ENCODE measurements at places on chromosomes 5 and 9.

- H3K27me3 ChIP-seq: peaks cover 11% of the 10 kb centered on the region
- no peak for DNase-seq
- peaks cover 43% of the 10 kb centered on the region for H3K4me1 ChIP-seq
- no peak overlapping the region for H3K27ac ChIP-seq
- no peak overlapping the region for H3K4me3 ChIP-seq
These were observed 323.6 kb downstream of the NFIB start for GRCh38 chr9:13990331-13990730.

DNA sequence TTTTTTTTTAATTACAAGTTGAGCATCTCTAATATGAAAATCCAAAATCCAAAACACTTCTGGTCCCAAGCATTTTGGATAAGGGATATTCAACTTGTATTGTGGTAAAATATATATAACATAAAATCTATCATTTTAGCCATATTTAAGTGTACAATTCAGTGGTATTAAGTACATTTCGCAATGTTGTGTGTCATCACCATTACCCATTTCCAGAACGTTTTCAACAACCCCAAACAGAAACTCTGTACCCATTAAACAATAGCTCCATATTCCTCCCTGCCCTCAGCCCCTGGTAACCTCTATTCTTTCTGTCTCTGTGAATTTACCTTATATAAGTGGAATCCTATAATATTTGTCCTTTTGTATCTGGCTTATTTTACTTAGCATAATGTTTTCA, 24.9 kb downstream of the TICAM2 start:
- no peak overlapping the region for H3K27ac ChIP-seq
- H3K4me3 ChIP-seq: no peak overlapping the region
- H3K4me1 ChIP-seq: no peaks in the 10 kb centered on the region
- peaks cover 5% of the 10 kb centered on the region for H3K36me3 ChIP-seq

GRCh38 chr9:133741716-133742115, 3.6 kb upstream of the SARDH start:
- peaks cover 5% of the 10 kb centered on the region for H3K27me3 ChIP-seq
- H3K4me1 ChIP-seq: peaks cover 15% of the 10 kb centered on the region
- no peaks in the 10 kb centered on the region for H3K36me3 ChIP-seq
- no peak overlapping the region for H3K27ac ChIP-seq

- peaks cover 9% of the 10 kb centered on the region for H3K4me1 ChIP-seq
- peaks cover 12% of the 10 kb centered on the region for H3K36me3 ChIP-seq
These were observed 101.4 kb downstream of the COL5A1 start for GRCh38 chr9:134742822-134743535.

- H3K27ac ChIP-seq: no peak overlapping the region
- no peak overlapping the region for H3K4me3 ChIP-seq
- no peak for DNase-seq
- no peaks in the 10 kb centered on the region for H3K36me3 ChIP-seq
- no peaks in the 10 kb centered on the region for H3K4me1 ChIP-seq
These were observed 235.7 kb upstream of the PRR16 start for GRCh38 chr5:120228262-120229031.

DNA sequence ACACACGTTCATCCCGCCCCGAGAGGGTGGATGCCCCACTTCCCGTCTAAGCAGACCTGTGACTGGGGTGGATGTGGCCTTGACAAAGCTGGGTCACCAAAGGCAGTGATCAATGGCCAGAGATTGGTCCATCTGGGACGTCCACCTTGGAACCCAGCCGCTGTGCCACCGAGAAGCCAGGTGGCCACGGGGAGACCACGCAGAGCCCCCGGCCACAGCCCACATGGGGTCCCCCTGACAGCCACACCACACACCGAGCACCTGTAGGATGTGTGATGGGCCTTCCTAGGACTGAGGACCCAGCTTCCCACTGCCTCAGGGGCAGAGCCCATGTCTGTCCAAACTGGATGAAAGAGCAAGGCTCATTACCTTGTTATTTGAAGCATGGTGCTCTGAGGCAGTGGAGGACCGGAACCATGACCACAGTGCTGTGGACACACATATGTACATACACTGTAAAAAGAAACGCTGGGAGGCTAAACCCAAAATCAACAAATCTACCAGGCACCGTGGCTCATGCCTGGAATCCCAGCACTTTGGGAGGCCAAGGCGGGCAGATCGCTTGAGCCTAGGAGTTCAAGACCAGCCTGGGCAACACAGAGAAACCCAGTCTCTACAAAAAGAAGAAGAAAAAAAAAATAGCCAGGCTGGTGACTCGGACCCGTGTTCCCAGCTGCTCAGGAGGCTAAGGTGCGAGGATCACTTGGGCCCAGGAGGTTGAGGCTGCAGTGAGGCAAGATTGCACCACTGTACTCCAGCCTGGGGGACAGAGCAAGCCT, 50.1 kb downstream of the MRPL36 start:
- peaks cover 35% of the 10 kb centered on the region for H3K27me3 ChIP-seq
- no peak overlapping the region for H3K27ac ChIP-seq
- H3K4me1 ChIP-seq: peaks cover 29% of the 10 kb centered on the region
- no peaks in the 10 kb centered on the region for H3K36me3 ChIP-seq
- H3K4me3 ChIP-seq: no peak overlapping the region

DNA sequence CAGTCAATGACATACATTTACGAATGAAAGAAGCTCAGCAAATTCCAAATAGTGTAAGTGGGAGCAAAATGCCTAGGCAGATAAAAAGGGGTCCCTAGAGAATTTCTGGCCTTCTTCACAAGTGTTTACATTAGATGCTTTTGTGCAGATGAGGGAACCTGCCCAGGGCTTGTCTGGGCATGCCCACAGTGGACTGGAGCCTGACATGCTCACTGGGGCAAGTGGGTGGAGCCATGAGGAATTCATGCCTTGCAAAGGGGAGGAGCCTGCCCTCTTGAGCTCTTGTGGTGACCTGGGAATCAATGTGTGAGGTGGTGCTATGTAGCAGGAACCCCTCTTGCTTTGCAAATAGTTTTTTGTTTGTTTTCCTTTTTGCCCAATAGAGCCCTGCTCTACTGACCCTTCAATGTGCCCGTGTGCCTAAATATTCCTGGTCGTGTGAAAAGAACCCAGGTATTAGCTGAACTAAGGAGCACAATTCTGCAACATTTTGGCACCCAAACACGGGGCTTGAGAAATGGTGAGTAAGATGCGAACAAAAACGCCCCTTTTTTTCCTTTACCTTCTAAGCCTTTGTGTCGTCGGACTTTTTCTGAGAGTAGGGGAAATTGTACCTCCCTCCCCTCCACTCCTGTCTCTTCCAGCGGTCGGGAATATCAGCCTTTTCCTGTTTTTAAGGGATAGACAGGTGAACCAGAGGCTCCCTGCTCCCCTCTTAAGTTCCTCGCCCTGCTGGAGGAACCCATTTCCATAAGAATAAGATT, 433.8 kb upstream of the CDH9 start:
- peak overlapping the region; percentile 86 for H3K4me3 ChIP-seq
- DNase-seq: peak; percentile 46
- H3K36me3 ChIP-seq: peaks cover 35% of the 10 kb centered on the region
- peaks cover 6% of the 10 kb centered on the region for H3K4me1 ChIP-seq
- H3K27ac ChIP-seq: peak overlapping the region; percentile 97

- no peak overlapping the region for H3K27ac ChIP-seq
- DNase-seq: no peak
- no peak overlapping the region for H3K4me3 ChIP-seq
These were observed 9.8 kb downstream of the GCNT4 start for GRCh38 chr5:75042522-75042921.

- no peak overlapping the region for H3K27ac ChIP-seq
- DNase-seq: no peak
- H3K4me1 ChIP-seq: peaks cover 12% of the 10 kb centered on the region
- H3K27me3 ChIP-seq: peaks cover 7% of the 10 kb centered on the region
These were observed 133.4 kb downstream of the SLC12A2 start for GRCh38 chr5:128216860-128217531.

GRCh38 chr5:59487068-59487686, 406.3 kb downstream of the PDE4D start:
- H3K4me3 ChIP-seq: no peak overlapping the region
- H3K4me1 ChIP-seq: no peaks in the 10 kb centered on the region
- H3K27me3 ChIP-seq: no peaks in the 10 kb centered on the region
- no peak for DNase-seq

- no peak overlapping the region for H3K27ac ChIP-seq
- H3K36me3 ChIP-seq: no peaks in the 10 kb centered on the region
- peak; percentile 40 for DNase-seq
- H3K4me3 ChIP-seq: no peak overlapping the region
- peaks cover 49% of the 10 kb centered on the region for H3K27me3 ChIP-seq
- H3K4me1 ChIP-seq: peaks cover 27% of the 10 kb centered on the region
These were observed 10.5 kb upstream of the GALNT10 start for GRCh38 chr5:154179846-154180710.

GRCh38 chr9:81578606-81579005, 110.7 kb downstream of the TLE1 start:
- DNase-seq: no peak
- H3K36me3 ChIP-seq: peaks cover 50% of the 10 kb centered on the region
- peaks cover 23% of the 10 kb centered on the region for H3K4me1 ChIP-seq
- no peaks in the 10 kb centered on the region for H3K27me3 ChIP-seq
- no peak overlapping the region for H3K4me3 ChIP-seq
- H3K27ac ChIP-seq: no peak overlapping the region

GRCh38 chr5:146731909-146732659, 146.5 kb downstream of the PPP2R2B start:
- no peak for DNase-seq
- H3K4me3 ChIP-seq: no peak overlapping the region
- H3K4me1 ChIP-seq: peaks cover 11% of the 10 kb centered on the region
- H3K36me3 ChIP-seq: peaks cover 9% of the 10 kb centered on the region

DNA sequence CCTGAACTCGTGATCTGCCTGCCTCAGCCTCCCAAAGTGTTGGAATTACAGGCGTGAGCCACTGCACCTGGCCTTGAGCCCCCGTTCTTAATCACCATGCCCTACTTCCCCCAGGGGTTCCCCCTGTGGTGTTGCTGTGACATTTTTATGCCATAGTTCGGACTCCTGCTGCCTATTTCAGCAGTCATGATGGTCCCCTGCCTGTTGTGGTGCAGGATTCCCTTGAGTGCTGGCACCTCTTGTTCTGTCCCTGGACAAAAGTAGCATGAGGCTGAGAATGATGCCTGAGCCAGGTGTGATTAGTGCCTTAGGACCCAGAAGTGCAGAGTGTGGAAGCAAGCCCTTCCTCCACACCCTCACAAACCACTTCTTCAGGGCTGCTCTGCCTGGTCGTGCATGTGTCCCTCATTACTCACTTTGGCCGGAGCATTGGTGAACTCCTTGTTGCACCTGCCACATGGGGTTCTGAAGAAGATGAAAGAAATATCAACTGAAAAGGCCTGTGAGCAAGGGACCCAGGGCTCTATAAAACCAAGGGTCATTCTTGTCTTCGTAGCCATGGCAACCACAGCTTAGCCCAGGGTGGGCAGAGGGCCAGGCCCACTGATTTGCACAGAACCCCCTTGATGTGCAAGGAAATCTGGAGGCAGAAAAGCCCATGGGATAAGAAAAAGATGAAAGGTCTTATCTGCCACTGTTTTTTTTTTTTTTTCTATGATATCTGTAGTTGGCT, 228.0 kb downstream of the NTRK2 start:
- peaks cover 3% of the 10 kb centered on the region for H3K27me3 ChIP-seq
- H3K4me3 ChIP-seq: no peak overlapping the region
- H3K36me3 ChIP-seq: no peaks in the 10 kb centered on the region
- peaks cover 23% of the 10 kb centered on the region for H3K4me1 ChIP-seq
- no peak for DNase-seq

- no peak for DNase-seq
- no peak overlapping the region for H3K4me3 ChIP-seq
- H3K36me3 ChIP-seq: no peaks in the 10 kb centered on the region
- peaks cover 13% of the 10 kb centered on the region for H3K27me3 ChIP-seq
- H3K27ac ChIP-seq: no peak overlapping the region
- H3K4me1 ChIP-seq: peaks cover 26% of the 10 kb centered on the region
These were observed 363.2 kb downstream of the OSTF1 start for GRCh38 chr9:75451505-75451904.

DNA sequence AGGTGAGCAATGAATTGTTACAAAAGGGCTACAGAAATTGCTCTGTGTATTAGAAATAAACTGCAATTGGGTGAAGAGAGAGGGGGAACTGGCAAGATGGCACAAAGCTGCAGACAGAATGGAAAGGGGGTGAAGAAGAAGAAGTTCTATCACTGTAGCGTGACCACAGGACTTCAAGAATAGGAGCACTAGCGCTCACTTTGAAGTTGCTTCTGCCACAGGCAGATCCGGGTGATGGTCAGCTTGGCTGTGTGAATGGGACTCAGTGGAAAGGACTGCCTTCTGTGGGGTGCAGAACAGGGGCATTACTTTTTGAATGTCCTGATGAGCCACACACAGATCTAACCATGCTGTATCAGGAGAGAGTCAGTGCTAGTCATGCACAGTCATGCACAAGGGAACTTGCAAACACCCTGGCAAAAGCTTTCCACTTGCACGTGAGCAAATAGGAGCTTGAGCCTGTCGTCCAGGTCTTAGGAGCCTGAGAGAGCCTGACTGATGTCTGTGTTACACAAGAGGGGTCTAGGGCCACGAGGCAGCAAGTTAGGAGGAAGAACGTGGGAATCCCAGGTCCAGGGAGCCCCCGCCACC, 16.3 kb downstream of the IL5 start:
- H3K27me3 ChIP-seq: peaks cover 53% of the 10 kb centered on the region
- H3K36me3 ChIP-seq: no peaks in the 10 kb centered on the region
- peaks cover 5% of the 10 kb centered on the region for H3K4me1 ChIP-seq
- H3K4me3 ChIP-seq: peak overlapping the region; percentile 72

DNA sequence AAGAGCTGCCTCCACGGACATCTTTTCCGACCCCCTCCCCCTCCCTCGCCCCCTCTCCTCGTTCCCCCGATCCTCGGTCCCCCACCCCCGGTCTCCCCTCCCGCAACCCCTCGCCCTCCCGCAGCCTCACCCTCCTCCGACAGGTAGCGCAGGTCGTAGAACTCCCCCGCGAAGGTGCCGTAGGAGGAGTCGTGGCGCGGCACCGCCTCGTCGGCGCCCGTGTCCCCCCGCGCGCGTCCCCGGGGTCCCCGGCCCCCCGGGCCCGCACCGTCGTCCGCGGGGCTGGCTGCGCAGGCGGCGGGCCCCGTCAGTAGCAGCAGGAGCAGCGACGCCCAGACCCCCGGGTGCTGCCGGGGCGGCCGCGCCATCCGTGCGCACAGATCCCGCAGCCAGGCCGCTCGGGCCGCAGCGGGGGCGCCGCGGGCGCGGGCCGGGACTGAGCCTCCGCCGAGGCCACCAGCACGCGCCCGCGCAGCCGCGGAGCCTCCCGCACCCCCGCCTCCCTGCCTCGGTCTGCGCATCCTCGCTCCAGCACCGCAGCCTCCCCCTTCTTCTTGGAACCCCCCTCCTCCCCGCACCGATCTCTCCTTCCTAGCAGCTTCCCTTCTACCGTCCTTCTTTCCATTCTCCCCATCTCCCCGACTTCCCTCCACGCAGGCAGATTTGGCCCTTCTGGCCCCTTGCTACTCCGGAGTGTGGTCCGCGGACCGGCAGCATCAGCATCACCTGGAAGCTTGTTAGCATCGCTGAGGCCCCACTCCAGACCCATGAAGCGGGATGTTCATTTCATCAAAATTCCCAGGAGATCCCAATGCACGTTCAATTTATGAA, at the start of gene FRRS1L:
Gene FRRS1L, minus strand, starts transcription at position 479 of the 831 bp plus-strand sequence. Its CDS starts 111 bp downstream, at position 368.
- H3K4me1 ChIP-seq: peaks cover 6% of the 10 kb centered on the region
- DNase-seq: peak; percentile 71
- H3K36me3 ChIP-seq: peaks cover 12% of the 10 kb centered on the region
- no peak within 1 kb of the TSS for H3K27ac ChIP-seq

GRCh38 chr5:82349652-82350051, 71.5 kb upstream of the RPS23 start:
- H3K36me3 ChIP-seq: no peaks in the 10 kb centered on the region
- H3K27ac ChIP-seq: no peak overlapping the region

GRCh38 chr5:97538912-97539311, 355.9 kb upstream of the RIOK2 start:
- no peak for DNase-seq
- no peak overlapping the region for H3K27ac ChIP-seq
- H3K27me3 ChIP-seq: no peaks in the 10 kb centered on the region
- peaks cover 9% of the 10 kb centered on the region for H3K4me1 ChIP-seq
- H3K4me3 ChIP-seq: no peak overlapping the region
- peaks cover 7% of the 10 kb centered on the region for H3K36me3 ChIP-seq
